Activated naive CD8-positive, alpha-beta T cell treated with anti-CD3 and anti-CD28 coated beads, Interleukin-2, amount 50 U/mL, for 24 hours (primary cell): ENCODE measurements at places on chromosomes 3 and 15.

- H3K36me3 ChIP-seq = peaks cover 37% of the 10 kb centered on the region
- H3K4me1 ChIP-seq = peaks cover 91% of the 10 kb centered on the region
- peak overlapping the region; percentile 58 for H3K27ac ChIP-seq
- H3K4me3 ChIP-seq = no peak overlapping the region
- H3K27me3 ChIP-seq = no peaks in the 10 kb centered on the region
Measured at GRCh38 chr15:45641999-45642932, 7.4 kb downstream of the SQOR start.

DNA sequence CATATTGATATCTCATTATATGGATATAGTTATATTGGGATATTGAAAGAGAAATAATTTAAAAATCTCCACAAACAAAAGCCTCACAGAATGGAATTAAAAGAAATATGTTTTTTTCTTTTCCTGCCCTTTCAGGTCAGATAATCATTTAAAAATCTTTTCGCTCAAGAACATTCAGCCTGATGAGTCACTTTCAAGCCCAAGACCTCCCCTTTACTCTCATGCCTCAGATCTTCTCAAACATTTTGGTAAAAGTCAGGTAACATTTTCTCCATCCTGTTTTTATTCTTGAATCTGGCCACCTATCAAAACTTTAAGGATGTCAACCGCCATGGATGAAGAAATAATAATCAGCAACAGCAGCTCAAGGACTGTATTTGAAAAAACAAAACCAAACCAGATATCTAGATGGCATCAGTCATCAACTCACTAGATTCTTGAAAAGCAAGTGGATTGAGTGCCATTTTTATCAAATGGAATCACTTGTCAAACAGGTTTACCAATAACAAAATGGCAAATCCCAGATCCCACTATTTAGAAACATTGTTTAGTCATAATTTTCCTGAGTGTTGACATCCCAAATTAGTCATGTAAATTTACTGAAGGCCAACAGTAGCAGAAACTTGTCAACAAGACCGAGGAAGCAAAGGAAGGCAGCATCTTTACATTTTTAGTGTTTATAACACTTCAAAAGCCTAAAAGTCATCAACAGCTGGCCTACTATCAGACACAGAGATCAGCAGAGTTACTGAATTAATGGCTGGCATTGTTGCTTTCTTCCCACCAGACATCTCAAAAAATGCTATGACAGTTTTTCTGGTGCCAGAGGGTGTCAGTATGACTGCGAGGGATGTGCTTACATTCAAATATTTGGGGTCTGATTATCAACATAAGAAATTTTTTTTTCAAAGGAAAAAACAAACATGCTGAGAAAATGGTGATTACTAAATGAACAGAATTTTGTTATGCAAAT lies 444.7 kb downstream of the MAGI1 start:
- no peak overlapping the region for H3K27ac ChIP-seq
- peaks cover 6% of the 10 kb centered on the region for H3K27me3 ChIP-seq
- no peaks in the 10 kb centered on the region for H3K36me3 ChIP-seq
- H3K4me1 ChIP-seq = no peaks in the 10 kb centered on the region
- DNase-seq = no peak

DNA sequence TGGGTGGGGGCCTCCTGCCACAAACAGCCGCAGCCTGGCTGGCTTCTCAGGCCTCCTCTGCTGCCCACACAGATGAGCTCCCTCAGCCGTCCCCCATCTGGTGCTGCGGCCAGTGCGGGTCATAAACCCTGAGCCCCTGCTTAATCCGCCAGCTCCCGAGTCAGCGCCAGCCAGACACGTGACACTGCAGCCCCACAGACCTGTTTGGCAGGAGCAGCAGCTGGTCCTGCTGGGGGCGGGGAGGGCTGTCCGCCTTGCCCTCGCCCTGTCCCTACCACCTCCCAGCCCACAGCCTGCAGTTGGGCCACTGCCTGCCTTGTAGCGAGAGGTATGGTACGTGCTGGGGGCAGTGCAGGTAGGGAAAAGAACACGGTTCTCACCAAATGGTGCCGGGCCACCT lies 86.2 kb downstream of the IQSEC1 start:
- no peak for DNase-seq
- H3K4me3 ChIP-seq = no peak overlapping the region
- H3K36me3 ChIP-seq = peaks cover 5% of the 10 kb centered on the region
- H3K4me1 ChIP-seq = peaks cover 46% of the 10 kb centered on the region

GRCh38 chr3:148991219-148992026 lies at the start of gene GYG1:
Gene GYG1, plus strand, starts transcription at chr3:148991540. Its CDS starts 101 bp downstream, at chr3:148991641.
- peaks cover 24% of the 10 kb centered on the region for H3K4me1 ChIP-seq
- DNase-seq = peak; percentile 75
- H3K4me3 ChIP-seq = peak within 1 kb of the TSS; percentile 82
- peaks cover 11% of the 10 kb centered on the region for H3K36me3 ChIP-seq
- H3K27ac ChIP-seq = peak within 1 kb of the TSS; percentile 79

DNA sequence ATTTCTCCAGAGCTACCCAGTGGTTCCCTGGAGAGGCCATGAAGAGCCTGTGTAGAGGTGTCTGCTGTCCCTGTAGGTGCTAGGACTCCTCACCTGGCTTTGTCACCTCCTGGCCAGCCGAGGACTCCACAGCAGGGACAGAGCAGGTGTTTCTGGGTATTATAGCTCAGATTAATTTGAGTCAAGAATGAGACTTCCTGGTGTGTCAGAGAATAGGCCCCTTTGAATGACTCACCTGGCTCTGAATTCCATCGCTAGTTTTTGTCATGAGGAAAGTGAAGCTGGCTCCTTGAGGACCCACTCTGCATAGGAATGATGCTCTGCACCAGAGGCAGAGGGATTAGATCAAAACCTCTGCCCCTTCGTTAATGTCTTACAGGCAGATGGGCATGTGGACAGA lies 167.5 kb upstream of the TOPAZ1 start:
- H3K36me3 ChIP-seq = no peaks in the 10 kb centered on the region
- no peak overlapping the region for H3K27ac ChIP-seq
- peaks cover 1% of the 10 kb centered on the region for H3K27me3 ChIP-seq
- H3K4me3 ChIP-seq = no peak overlapping the region

DNA sequence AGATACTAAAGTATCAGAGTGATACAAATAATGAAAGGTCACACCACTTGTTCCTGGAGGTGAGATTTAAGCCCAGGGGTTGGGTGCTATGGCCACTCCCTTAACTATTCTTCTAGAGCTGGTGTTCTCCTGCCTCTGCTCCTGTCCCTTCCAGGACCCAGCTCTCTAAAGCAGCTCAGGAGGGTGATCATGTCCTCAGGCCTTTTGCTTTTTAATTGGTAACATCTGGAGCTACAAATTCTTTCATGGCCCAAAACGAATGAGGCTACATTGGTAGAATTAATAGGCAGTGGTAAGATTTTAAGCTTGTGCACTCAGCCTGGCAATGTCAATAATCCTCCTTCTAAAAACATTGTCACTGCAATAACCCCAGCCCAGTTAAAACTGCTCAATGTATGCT lies 38.2 kb upstream of the CNOT10 start:
- no peak for DNase-seq
- H3K4me3 ChIP-seq = no peak overlapping the region
- no peaks in the 10 kb centered on the region for H3K4me1 ChIP-seq
- no peak overlapping the region for H3K27ac ChIP-seq
- peaks cover 3% of the 10 kb centered on the region for H3K27me3 ChIP-seq

GRCh38 chr3:41175365-41175764 lies 23.9 kb upstream of the CTNNB1 start:
- H3K4me1 ChIP-seq = no peaks in the 10 kb centered on the region
- DNase-seq = no peak
- H3K4me3 ChIP-seq = no peak overlapping the region
- no peak overlapping the region for H3K27ac ChIP-seq

DNA sequence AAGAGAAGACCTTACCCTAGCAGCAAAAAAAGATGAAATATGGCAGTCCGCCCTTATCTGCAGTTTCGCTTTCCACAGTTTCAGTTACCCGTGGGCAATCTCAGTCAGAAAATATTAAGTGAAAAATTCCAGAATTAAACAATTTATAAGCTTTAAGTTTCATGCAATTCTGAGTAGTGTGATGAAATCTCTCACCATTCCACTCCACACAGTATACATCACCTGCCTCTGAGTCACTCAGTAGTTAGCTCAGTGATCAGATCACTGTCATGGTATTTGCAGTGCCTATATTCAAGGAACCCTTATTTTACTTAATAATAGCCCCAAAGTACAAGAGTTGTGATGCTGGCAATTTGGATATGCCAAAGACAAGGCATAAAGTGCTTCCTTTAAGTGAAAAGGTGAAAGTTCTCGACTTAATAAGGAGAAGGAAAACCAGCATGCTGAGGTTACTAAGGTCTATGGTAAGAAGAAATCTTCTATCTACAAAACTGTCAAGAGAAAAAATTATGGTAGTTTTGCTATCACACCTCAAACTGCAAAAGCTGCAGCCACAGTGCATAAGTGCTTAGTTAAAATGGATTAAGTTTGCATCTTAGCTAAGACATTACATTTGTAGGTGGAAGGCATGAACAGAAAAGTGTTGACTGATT lies 48.1 kb downstream of the HSPBAP1 start:
- H3K4me3 ChIP-seq = no peak overlapping the region
- DNase-seq = no peak
- H3K27me3 ChIP-seq = no peaks in the 10 kb centered on the region
- H3K27ac ChIP-seq = no peak overlapping the region
- H3K4me1 ChIP-seq = no peaks in the 10 kb centered on the region
- H3K36me3 ChIP-seq = peaks cover 31% of the 10 kb centered on the region

DNA sequence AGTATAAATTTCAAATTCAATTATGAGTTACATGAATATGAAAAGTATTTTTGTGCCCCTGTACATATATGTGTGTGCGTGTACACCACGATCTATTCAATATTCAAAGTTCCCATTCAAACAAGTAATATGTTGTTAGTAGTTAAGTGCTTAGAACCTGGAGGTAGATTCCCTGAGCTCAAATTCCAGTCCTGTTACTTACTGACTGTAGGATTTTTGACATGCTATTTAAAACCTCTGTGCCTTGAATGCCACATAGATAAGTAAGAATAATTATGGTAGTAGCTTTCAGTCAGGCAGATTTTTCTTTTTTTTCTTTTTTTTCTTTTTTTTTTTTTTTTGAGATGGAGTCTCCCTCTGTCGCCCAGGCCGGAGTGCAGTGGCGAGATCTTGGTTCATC lies 53.3 kb upstream of the CMSS1 start:
- H3K4me3 ChIP-seq = no peak overlapping the region
- DNase-seq = no peak
- no peaks in the 10 kb centered on the region for H3K36me3 ChIP-seq
- no peaks in the 10 kb centered on the region for H3K4me1 ChIP-seq

DNA sequence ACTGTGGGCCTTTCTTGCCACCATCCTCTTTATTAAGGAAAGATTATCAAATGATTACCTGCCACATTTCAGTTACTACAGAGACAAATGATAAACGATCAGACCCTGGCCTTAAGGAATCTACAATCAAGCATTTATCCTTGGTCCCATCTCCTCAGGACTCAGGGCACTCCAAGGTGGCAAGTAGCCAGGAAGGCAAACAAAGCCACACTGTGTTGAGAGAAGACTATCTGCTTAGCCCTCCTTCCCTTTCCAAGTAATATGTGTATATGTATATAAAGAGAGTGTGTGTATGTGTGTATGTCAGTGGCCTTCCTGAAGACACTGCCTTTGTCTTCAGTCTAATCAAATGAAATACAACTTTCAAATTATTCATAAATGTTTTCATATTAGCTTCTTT lies 490.1 kb upstream of the ATP11B start:
- DNase-seq = no peak
- H3K4me1 ChIP-seq = no peaks in the 10 kb centered on the region
- no peak overlapping the region for H3K27ac ChIP-seq
- peaks cover 2% of the 10 kb centered on the region for H3K27me3 ChIP-seq
- no peaks in the 10 kb centered on the region for H3K36me3 ChIP-seq

DNA sequence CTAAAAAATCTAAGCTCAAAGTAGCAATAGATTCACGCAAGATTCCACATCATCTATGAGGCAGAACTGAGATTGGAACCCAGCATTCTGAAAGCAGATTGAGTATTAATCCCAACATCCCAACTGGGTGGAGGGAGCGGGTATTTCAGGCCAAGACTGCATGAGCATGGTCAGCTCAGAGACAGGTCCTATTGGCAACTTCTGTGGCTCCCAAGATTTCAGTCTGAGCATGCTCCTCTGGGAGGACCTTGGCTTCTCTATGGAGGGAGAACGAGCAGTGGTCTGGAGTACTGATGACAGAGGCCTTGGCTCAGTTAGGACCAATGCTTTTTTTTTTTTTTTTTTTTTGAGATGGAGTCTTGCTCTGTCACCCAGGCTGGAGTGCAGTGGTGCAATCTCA lies 4.0 kb upstream of the ITGA11 start:
- H3K36me3 ChIP-seq = no peaks in the 10 kb centered on the region
- no peak for DNase-seq
- no peak overlapping the region for H3K4me3 ChIP-seq
- no peak overlapping the region for H3K27ac ChIP-seq
- H3K4me1 ChIP-seq = peaks cover 3% of the 10 kb centered on the region

DNA sequence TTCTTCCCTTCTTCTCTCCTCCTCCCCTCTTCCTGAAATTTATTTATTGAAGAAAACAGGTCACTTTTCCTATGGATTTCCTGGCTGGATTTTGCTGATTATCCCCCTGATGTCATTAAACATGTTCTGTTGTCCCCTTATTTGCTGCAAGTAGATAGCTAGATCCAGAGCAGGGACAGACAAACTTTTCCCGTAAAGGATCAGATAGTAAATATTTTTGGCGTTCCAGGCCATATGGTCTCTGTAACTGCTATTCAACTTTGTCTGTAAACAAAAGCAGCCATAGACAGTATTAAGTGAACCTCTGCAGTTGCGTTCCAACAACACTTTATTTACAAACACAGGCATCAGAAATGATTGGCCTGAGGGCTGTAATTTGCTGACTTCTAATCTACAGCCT lies 241.3 kb downstream of the NEK10 start:
- no peak overlapping the region for H3K4me3 ChIP-seq
- H3K4me1 ChIP-seq = no peaks in the 10 kb centered on the region
- H3K27ac ChIP-seq = no peak overlapping the region

GRCh38 chr15:100339999-100340398 lies 1.8 kb downstream of the ADAMTS17 start:
- peaks cover 21% of the 10 kb centered on the region for H3K4me1 ChIP-seq
- DNase-seq = no peak
- peaks cover 12% of the 10 kb centered on the region for H3K27me3 ChIP-seq

GRCh38 chr3:155891321-155891720 lies 20.9 kb downstream of the GMPS start:
- no peaks in the 10 kb centered on the region for H3K27me3 ChIP-seq
- DNase-seq = no peak
- H3K4me1 ChIP-seq = peaks cover 36% of the 10 kb centered on the region
- H3K4me3 ChIP-seq = no peak overlapping the region
- H3K27ac ChIP-seq = no peak overlapping the region

GRCh38 chr3:48919215-48920138 lies 835 bp downstream of the ARIH2 start:
- H3K4me1 ChIP-seq = peaks cover 34% of the 10 kb centered on the region
- peaks cover 2% of the 10 kb centered on the region for H3K27me3 ChIP-seq
- peak; percentile 57 for DNase-seq
- H3K36me3 ChIP-seq = peaks cover 19% of the 10 kb centered on the region

- H3K27me3 ChIP-seq = no peaks in the 10 kb centered on the region
- no peak overlapping the region for H3K4me3 ChIP-seq
- no peaks in the 10 kb centered on the region for H3K4me1 ChIP-seq
- H3K27ac ChIP-seq = no peak overlapping the region
- DNase-seq = no peak
Measured at GRCh38 chr3:90055666-90056065, 948.2 kb downstream of the EPHA3 start.

GRCh38 chr3:195254454-195255175 lies 16.3 kb downstream of the XXYLT1 start:
- no peaks in the 10 kb centered on the region for H3K27me3 ChIP-seq
- no peak for DNase-seq
- H3K4me1 ChIP-seq = peaks cover 40% of the 10 kb centered on the region
- H3K27ac ChIP-seq = no peak overlapping the region
- H3K36me3 ChIP-seq = peaks cover 2% of the 10 kb centered on the region
- no peak overlapping the region for H3K4me3 ChIP-seq
